ENCODE measurements at places on chromosomes 2 and 18.

DNA sequence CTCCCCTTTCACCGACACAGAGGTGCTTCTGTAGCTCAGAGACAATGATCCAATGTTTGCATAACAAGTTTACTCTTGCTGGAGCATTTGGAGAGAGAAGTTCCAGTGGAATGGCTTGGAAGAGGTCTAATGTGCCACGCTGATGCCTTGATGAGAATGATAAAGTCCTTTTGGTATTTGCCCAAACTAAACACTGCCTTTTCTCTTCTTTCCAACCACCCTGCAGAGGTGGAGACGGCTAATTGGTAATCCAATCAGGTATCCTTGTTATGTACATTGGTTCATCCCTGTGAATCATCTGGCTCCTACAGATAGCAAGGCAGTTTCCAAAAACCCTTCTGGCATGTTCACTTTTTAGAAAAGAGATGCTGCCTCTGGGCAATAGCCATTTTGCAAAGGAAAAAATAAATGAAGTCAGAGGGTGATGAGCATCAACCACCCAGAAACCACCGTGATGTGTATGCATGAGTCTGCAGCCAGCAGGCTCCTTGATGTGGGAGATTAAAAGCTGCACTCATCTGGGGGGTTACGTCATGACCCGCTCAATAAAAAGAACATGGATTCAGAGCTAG is 40.6 kb downstream of the KIAA2012 start:
- no peak for DNase-seq

DNA sequence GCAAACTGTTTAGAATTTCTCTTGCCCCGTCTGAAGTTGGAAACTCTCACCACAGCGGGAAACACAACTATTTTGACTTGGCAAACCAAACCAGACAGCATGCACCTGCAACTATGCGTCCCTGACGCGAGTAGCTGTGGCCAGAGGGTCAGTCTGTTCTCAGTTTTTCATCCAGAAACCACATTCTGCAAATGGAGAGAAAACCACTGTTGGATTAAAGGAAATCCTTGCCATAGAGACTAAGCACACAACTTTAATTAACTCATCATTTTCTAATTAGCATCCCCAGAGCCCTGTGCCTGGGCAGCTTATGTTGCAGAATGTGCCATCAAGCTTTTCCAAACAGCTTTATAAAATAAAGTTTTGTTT is 415.7 kb upstream of the TCF4 start:
- no peak for DNase-seq

GRCh38 chr18:32910694-32911296 is 138.0 kb upstream of the KLHL14 start:
- DNase-seq, result no peak

GRCh38 chr2:128371248-128371630 is 52.6 kb upstream of the HS6ST1 start:
- DNase-seq, result no peak

- no peak for DNase-seq
Measured at GRCh38 chr2:150586858-150587257, 99.4 kb upstream of the RND3 start.

DNA sequence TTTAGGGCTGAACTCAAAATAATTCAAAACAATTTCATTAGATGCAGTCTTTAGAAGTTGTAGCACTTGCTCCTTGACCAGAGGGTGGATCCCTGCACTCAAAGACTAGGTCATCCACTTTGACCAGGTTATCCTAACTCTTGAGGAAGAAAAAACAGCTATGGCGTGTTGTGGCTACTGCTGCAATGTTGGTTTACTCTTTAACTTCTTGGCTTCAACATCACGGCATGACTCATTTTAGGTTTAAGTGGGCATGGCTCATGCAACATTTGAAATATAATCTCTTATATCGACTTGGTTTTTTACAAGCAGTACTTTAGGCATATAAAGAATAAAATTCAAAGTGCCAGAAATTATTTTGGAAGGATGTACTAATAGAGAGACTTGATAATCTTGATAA is 35.4 kb downstream of the ANKRD29 start:
- DNase-seq, result no peak

- no peak for DNase-seq
Measured at GRCh38 chr2:176334729-176335128, 65.5 kb downstream of the MTX2 start.

DNA sequence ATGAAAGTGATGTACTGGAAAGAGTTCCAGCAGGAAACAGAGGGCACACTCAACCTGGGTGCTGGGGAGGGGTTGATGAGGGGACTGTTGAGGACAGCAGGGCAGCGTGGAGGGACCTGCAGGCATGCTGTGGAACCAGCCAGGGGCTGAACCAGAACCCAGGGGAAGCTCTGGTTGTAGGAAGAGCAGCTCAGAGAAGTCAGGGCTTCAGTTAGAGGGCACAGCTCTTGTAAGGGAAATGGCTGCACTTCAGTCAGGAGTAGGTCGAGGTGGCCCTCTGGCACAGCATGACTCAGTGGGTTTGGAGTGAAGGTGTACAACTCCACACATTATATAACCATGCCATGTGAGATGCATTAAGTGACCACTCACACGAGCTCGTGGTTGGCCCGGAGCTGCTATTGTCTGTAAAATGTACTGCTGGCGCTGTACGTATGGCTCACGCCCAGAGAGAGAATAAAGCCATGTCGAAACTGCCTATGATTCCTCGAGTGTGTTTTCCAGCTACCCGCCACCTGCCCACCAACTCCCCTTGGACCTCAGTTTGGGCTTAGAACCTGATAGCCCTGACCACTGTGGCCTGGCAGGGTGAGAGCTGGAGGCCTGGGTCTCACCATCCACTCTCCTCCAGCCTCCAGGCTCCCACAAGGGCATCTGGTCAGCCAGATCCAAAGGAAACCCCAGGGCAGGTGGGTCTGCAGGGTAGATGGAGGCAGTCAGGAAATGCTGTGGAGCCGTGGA is 136.5 kb upstream of the HS6ST1 start:
- no peak for DNase-seq

GRCh38 chr2:7444626-7445025 is 527.4 kb downstream of the RNF144A start:
- DNase-seq, result no peak

DNA sequence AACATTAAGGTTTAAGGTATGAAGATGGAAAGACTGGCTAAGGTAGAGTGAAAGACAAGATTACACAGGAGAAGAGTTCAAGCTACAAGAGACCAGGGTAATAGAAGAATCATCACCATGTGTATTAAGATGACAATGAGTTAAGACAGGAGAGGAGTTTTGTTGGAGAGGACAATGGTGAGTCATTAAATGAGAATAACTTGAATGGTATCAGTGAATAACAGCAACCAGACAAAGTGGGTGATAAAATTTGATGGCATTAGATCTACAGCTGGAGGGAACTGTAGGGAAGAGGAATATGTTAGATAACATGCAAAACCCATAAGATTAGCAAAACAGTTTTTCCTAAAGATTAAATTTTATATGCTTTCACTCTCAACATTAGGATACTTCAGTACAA is 18.8 kb upstream of the ENOSF1 start:
- no peak for DNase-seq

DNA sequence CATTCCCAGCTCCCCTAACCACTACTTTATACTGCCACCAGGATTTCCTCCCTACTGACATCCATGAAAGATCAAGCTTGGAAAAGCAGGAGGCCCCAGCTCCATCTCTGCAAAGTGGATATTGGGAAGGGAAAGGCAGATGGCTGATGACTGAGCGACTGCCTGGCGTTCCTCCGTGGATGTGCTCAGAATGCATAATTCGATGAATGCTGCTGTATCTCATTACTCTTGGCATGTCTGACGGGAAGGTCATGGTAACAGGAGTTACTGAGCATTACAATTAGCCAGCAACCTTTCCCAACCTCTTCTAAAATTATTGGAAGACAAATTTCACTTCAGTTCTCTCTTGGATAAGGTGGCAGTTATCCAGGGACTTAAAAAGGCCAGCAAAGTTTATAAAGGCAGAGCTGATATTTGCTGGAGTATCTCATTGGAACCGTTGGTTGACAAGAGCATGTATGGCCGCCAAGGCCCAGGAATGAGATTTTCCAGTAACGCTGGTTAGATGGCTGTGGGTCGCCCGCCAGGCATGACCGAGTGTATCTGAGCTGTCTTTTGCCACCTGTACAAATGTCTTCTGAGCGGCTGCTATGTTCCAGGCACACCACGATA is 34.5 kb downstream of the KCNE4 start:
- no peak for DNase-seq

- DNase-seq, result no peak
Measured at GRCh38 chr2:69914950-69915945, at the start of gene MXD1. TSS of gene MXD1 (plus strand) at chr2:69915109. CDS start at chr2:69915331, 222 bp downstream.

DNA sequence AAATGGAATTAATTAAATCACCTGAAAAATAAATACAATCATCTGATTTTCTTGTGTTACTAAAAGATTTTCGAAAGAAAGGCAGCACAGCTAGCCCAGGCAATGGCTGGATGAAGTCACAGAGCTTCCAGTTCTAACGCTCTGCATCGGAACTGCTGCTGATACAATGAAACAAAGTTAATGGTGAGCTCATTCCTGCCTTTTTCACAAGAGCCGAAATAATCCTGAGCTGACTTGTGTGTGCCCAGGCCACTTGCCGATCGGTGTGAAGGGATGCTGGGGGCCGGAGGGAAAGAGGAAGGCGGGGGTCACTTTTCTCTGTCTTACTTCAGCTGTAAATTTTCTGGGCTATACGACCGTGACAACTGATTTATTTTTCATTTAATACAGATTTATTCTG is 149.5 kb downstream of the INO80D start:
- DNase-seq, result no peak

GRCh38 chr2:133705287-133705686 is 137.0 kb upstream of the NCKAP5 start:
- DNase-seq, result no peak

GRCh38 chr2:164554487-164554886 is 66.8 kb downstream of the GRB14 start:
- DNase-seq, result no peak

DNA sequence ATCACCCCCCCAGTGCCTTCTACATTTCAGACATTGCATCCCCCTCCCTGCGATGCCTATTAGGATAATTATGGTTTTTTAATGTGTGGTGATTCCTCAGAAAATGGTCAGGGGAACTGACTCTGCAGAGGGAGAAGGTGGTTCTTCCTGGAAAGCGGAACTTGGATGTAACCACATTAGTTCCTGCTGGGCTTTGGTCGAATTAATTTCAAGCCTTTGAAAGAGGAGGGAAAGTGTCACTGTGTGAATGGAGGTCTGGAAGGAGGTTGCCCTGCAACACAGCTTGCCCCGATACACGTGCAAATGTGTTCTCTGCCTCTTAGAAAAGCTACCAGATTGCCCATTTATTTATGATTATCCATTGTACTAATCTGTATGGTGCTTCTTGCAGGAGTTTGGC is 63.2 kb upstream of the TPO start:
- DNase-seq, result no peak

GRCh38 chr2:1370461-1370860 is 42.8 kb upstream of the TPO start:
- no peak for DNase-seq

DNA sequence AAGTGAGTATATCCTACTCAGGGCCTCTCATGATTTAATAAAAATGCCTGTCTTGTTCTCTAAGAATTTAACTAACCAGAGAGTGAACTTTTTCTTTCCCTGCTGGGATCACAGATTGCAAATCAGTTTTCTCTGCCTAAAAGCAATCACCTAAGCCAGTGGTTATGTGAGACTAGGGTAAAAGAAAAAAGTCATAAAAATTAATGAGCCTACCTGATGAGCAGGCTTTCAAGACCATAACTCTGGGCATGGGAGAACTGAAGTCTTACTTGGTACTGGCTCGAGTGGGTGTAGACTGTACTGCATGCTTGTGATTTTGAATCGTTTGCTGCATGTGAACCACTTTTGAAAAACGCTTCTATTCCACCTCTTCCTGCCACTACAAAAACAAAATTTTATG is 1677.0 kb upstream of the LRRTM1 start:
- no peak for DNase-seq

DNA sequence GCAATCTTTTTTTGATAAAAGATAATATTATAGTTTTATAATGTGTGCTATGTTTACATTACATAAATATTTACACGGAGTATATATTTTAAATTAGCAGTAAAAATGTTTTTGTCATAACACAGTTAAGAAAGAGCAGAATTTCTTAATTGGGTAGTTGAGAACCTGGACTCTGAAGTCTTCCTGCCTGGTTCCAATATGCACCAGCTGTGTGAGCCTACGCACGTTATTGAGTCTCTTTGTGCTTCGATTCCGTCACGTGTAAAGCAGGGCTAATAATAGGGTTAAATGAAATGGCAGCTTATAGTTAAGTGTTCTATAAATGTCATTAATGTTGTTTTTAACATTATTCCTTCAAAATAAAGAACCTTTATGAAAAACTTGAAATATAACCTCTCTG is 1.2 kb upstream of the CCDC88A start:
- DNase-seq, result no peak

DNA sequence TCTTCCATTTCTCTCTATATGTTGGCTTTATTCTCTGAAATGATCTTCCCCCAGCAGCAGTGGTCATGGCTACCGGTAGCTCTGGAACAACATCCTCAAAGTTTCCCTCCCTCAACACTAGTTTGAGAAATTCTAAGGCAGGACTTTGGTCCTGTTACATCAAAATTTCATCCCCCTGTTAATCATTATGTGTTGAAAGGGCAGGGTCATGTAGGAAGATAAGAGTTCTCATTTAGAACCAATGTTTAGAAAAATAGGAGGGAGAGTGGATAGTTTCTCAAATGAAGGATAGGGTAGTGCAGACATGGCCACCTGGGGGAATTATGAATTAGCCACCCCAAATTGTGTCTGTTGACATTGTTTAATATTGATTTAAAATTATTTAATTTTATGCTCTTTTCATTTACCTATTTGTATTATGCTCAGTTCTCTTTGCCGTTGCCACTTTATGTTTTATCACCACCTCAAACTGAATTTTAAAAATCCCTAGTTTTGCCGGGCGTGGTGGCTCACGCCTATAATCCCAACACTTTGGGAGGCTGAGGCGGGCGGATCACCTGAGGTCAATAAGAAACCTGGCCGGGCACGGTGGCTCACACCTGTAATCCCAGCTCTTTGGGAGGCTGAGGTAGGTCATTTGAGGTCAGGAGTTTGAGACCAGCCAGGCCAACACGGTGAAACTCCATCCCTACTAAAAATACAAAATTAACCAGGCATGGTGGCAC is 22.3 kb downstream of the EML4 start:
- no peak for DNase-seq

GRCh38 chr2:96528006-96528699 is 8.4 kb upstream of the ARID5A start:
- no peak for DNase-seq

- DNase-seq, result peak; percentile 17
Measured at GRCh38 chr18:48455555-48456478, 46.6 kb upstream of the ZBTB7C start.

GRCh38 chr2:167264380-167264779 is 376.1 kb downstream of the XIRP2 start:
- no peak for DNase-seq

- DNase-seq, result no peak
Measured at GRCh38 chr2:42839809-42840501, 47.6 kb upstream of the HAAO start.

GRCh38 chr2:200814917-200815316 is 3.2 kb downstream of the BZW1 start:
- no peak for DNase-seq

DNA sequence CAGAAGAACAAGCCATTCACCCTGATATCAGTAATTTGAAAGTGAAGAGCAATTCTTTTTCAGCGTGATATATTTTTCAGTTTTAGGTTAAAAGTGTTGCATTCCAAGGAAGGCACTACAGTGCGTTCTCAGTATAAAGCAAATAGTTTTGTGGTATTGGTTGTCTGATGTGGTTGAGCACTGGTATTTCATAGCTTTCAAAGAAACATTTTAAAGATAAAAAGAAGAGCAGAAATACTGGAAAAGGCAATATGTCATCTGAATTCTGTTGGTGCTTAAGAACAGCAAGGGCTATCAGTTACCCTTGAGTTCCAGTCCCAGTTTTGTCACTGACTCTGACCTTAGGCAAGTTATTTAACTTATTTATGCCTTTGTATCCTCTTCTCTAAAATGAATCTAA is 191.6 kb downstream of the BABAM2 start:
- DNase-seq, result no peak

Data from stimulated activated CD4-positive, alpha-beta T cell treated with anti-CD3 and anti-CD28 coated beads, Interleukin-1b, Interleukin-23, amount 100 ng/mL, for 24 hours (primary cell).